ENCODE measurements at places on chromosomes 4 and X. TPM values are rescaled to one million over a fixed set of nuclear protein-coding genes. Genes with fewer than 3 reads are reported as not detected.

Gene NKX6-1
- total RNA-seq = not detected

Gene AREG
- total RNA-seq = 5.9 TPM

Gene REELD1
- total RNA-seq = not detected

Gene GPC4
- total RNA-seq = 0.85 TPM

Gene FRMD7
- total RNA-seq = not detected
